ENCODE measurements at places on chromosomes 16 and 17. TPM values are rescaled to one million over a fixed set of nuclear protein-coding genes. Genes with fewer than 3 reads are reported as not detected.

- H3K4me3 ChIP-seq, result no peak overlapping the region
- H3K36me3 ChIP-seq, result no peaks in the 10 kb centered on the region
- H3K27ac ChIP-seq, result no peak overlapping the region
- H3K27me3 ChIP-seq, result no peaks in the 10 kb centered on the region
- H3K4me1 ChIP-seq, result no peaks in the 10 kb centered on the region
Observed at GRCh38 chr16:57946181-57946801, 24.6 kb downstream of the CNGB1 start.

GRCh38 chr17:66531851-66532295 lies 229.5 kb downstream of the PRKCA start:
- no peaks in the 10 kb centered on the region for H3K36me3 ChIP-seq
- DNase-seq, result no peak
- H3K4me3 ChIP-seq, result no peak overlapping the region
- no peak overlapping the region for H3K27ac ChIP-seq

GRCh38 chr16:68943961-68944360 lies 100.6 kb downstream of the TANGO6 start:
- no peaks in the 10 kb centered on the region for H3K27me3 ChIP-seq
- peaks cover 3% of the 10 kb centered on the region for H3K36me3 ChIP-seq
- no peaks in the 10 kb centered on the region for H3K4me1 ChIP-seq
- H3K4me3 ChIP-seq, result no peak overlapping the region
- no peak for DNase-seq

- H3K36me3 ChIP-seq, result no peaks in the 10 kb centered on the region
- H3K27ac ChIP-seq, result no peak overlapping the region
- no peak overlapping the region for H3K4me3 ChIP-seq
- H3K27me3 ChIP-seq, result no peaks in the 10 kb centered on the region
- DNase-seq, result no peak
- H3K4me1 ChIP-seq, result no peaks in the 10 kb centered on the region
Observed at GRCh38 chr16:88403794-88404581, 21.2 kb downstream of the ZNF469 start.

DNA sequence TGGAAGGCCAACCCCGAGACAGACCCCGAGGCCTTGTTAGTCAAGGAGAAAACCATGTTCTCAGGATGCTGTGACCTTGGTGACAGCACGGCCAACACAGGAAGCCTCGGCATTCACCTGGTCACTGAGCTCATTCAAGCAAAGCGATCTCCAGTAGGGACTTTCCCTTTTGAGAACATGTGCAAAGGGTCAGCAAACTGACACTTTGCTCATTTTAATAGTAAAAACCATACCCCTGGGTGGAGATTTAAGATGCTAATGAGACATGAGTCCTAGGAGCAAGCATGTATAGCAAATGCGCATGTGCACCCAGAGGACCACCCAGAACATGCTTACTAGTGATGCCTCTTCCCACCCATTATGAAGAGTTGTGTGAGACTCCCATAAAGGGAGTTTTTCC lies 5.7 kb upstream of the SULT1A2 start:
- DNase-seq, result no peak
- H3K36me3 ChIP-seq, result no peaks in the 10 kb centered on the region
- H3K4me3 ChIP-seq, result no peak overlapping the region
- H3K27me3 ChIP-seq, result no peaks in the 10 kb centered on the region
- H3K4me1 ChIP-seq, result no peaks in the 10 kb centered on the region

DNA sequence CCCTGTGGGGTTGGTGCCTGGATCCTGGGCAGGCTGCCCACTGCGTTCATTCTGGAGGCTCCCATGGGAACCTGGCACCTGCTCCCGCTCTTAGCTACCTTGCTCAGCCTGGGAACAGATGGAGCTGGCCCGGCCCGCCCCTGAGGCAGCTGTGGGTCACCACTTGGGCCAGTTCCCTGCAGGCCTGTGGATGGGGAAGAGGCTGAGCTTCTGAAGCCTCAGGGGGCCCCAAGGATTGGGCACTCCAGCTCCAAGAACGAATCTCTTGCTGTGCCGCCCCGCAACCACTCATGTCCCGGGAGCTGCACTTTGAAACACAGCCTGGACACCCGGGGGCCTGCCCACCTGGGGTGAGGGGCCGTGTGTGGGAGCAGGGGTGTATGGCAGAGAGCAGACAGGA lies 37.7 kb downstream of the BAHCC1 start:
- H3K27ac ChIP-seq, result no peak overlapping the region
- H3K4me1 ChIP-seq, result no peaks in the 10 kb centered on the region
- no peaks in the 10 kb centered on the region for H3K36me3 ChIP-seq
- no peak for DNase-seq

GRCh38 chr16:82344157-82344556 lies 174.1 kb upstream of the MPHOSPH6 start:
- no peak overlapping the region for H3K27ac ChIP-seq
- H3K27me3 ChIP-seq, result no peaks in the 10 kb centered on the region
- DNase-seq, result peak; percentile 58
- H3K4me1 ChIP-seq, result peaks cover 8% of the 10 kb centered on the region
- no peaks in the 10 kb centered on the region for H3K36me3 ChIP-seq

DNA sequence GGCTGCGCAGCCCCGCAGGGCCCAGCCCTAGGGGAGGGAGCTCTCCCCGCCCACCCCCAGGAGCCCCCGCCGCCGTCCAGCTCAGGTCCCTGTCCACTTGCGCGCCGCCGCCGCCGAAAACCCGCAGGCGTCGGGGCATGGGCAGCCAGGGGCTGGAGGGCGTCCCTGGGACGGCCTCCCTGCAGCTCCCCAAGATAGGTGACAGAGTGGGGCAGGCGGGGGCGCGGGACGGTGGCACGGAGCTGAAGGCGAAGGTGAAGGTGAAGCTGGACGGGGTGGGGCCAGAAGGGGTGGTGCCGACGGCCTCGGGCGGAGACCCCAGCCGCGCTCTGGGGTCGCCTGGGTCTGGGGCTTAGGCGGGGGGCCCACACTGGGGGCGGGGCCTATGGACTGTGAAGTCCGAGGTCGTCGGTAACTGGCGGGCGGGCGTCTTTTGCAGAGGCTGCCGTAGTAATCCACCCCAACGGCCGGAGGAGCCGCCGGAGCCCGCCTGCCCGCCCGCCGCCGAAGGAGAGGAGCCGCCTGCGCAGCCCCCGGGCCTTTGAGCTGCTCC lies 27.2 kb downstream of the SREBF1 start:
- DNase-seq, result no peak
- no peaks in the 10 kb centered on the region for H3K36me3 ChIP-seq
- peak overlapping the region; percentile 82 for H3K4me3 ChIP-seq
- H3K27me3 ChIP-seq, result peaks cover 29% of the 10 kb centered on the region

DNA sequence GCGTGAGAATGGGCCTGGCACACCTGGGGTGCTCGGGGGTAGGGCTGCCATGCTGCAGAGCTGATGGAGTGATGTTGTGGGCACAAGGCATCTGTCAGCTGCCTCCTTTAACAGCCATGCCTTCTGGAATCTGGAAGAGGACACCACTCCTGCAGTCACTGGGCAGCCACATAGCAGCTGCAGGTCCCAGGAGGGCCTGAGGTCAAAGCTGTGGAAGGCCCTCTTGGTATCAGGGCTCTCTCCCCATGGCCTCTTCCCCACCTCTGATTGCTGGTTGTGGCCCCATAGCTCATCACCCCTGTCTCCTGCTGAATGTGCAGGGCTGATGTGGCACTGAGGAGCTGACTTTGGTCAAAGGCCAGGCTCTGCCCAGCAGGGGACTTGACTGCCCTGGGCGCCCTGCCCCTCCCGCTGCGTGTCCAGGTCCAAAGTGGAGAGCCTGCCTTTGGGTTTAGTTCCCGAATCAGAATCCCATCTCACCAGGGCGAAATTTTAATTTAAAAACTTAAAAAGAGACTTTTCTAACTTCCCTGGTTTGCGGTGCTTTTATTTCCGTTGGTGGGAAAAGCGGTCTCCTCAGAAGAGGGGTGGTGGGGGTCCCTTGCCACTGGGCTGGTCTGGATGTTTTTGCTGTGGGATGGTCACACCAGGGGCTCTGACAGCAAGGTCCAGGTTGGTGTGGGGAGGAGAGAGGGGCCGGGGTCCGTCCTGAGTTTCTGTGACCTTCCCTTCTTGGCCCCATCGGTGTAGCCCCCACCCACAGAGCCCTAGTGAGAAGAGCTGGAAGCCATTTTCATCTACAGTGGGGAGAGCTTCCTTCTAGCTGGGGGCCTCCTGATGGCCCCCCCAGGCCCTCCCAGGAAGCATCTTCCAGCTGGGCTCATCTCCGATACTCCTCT lies 5.9 kb downstream of the UBALD2 start:
- H3K27me3 ChIP-seq, result no peaks in the 10 kb centered on the region
- no peak overlapping the region for H3K4me3 ChIP-seq
- H3K4me1 ChIP-seq, result peaks cover 27% of the 10 kb centered on the region

KRTAP4-9 gene
- total RNA-seq, result not detected

TVP23C gene
- 31.7 TPM for total RNA-seq
